Activated gamma-delta T cell treated with anti-CD3 and anti-CD28 coated beads, Interleukin-2, amount 50 U/mL, for 16 hours (primary cell): ENCODE measurements at places on chromosomes 4 and X.

DNA sequence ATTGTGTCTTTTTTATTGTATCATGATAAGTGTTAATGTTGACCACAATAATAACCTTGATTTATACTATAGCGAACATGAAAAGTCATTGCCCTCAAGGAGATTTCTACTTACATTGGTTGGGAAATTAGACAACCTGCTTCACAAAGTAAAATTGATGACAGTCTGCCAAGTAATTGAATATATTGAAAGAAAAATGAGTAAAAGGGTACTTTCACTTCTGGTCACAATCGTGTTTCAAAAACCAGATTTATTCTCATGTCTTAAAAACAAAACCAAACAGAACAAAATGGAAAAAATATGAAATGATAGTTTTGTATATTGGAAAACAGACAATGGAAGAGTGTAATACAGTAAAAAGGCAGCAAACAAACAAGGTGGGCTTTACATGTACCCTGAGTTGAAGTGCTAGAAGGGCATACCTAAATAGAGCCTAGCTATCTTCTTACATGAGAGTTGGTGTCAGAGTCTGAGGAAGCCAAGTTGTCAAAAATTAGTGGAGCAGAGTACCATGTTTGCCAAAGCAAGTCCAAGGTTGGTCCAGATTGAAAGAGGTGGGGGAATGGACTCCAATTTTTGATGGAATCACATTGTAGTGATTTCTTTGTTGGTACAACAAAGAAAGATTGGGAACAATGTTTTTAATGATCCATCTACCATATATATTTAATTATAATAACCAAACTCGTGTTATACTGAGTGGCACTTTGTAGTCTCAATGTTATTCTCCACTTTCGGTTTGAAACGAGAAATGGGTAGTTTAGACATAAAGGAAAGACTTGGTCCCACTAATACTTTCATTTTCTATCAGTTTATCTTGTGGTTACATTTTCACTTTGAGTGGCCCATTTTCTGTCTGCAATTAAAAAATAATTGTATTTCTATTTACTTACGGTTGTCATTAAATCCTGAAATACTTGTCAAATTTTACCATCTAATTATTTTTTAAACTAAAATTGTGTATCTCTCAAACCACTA is 775.6 kb downstream of the STIM2 start:
- no peak for DNase-seq

DNA sequence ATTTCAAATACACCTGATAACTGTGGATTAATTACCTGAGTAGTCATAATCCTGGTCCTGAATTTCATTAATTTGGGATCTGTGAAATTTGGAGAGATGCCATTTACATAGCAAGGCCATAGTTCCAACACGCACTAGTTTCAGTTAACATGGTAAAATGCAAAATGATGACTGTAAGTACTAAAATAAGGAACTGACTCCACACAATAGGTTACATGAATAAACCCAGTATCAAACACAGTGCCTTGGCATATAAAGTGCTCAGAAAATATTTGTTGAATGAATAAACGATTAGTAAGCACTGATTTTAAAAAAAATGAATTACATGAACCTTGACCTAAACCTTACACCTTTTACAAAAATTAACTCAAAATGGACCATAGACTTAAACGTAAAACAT is 9.0 kb downstream of the FBXO8 start:
- no peak for DNase-seq

GRCh38 chr4:87500092-87500462 is 29.1 kb downstream of the SPARCL1 start:
- no peak for DNase-seq

- no peak for DNase-seq
These were observed 115.9 kb downstream of the HPGD start for GRCh38 chr4:174406383-174406782.

- no peak for DNase-seq
These were observed 64.8 kb downstream of the CD40LG start for GRCh38 chrX:136712650-136713310.

- no peak for DNase-seq
These were observed 59.3 kb upstream of the UBQLN2 start for GRCh38 chrX:56503941-56504673.

DNA sequence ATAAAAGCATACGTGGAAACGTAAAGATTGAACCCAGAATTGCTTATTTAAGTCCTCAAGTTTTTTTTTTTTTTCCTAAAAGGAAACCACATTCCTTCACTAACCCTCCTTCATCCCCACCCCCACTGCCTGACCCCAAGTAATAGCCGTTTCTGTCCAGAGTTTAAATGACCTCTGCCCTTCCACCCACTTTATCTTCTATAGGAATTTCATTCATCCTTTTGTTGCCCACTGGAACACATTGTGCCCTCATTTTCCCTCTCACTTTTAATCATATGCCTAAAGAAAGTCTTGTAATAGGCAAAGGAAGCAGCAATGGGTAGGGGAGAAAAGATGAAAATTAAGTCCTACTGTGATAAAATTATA is 62.7 kb downstream of the SH3RF1 start:
- no peak for DNase-seq

- DNase-seq = no peak
These were observed 43.2 kb upstream of the TMSB15B start for GRCh38 chrX:103919270-103919637.

DNA sequence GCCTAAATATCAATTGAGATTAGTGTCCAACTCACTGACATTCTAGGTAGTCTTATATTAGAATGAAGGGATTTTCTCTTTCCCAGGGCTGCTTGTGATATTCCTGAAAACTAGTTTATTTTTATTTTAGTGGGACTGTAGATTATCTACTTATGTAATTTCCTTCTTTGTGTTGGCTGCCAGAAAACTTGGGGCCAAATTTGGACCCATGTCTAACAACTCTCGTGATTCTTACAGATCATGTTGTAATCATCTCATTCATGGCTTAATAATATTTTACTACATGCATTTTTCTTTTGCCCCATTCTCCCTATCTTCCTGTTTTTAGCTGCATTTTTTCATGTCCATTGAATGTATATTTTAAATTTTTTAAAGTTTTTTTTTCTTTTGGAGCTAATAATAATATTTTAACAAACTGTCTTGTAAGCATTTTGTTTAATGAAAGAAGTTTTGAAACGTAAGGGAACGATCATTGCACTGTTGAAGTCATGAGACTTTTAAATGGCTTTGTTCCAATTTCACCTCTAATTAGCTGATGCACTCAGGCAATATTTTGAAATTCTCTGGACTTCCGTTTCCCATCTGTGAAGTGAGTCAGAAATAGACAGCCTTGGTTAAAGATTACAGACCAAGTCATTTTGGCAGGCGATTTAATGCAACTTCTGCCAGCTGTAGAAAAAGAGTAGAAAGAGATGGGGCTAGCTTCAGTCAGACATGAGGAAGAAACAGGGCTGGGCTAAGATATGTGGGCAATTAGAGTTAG is 14.3 kb upstream of the TDO2 start:
- DNase-seq = no peak

- no peak for DNase-seq
These were observed 578 bp downstream of the APOOL start for GRCh38 chrX:85004255-85004654.

- DNase-seq = peak; percentile 8
These were observed 5.2 kb downstream of the YIPF6 start for GRCh38 chrX:68503836-68504636.

- no peak for DNase-seq
These were observed 307.0 kb upstream of the CPEB2 start for GRCh38 chr4:14695095-14695845.

DNA sequence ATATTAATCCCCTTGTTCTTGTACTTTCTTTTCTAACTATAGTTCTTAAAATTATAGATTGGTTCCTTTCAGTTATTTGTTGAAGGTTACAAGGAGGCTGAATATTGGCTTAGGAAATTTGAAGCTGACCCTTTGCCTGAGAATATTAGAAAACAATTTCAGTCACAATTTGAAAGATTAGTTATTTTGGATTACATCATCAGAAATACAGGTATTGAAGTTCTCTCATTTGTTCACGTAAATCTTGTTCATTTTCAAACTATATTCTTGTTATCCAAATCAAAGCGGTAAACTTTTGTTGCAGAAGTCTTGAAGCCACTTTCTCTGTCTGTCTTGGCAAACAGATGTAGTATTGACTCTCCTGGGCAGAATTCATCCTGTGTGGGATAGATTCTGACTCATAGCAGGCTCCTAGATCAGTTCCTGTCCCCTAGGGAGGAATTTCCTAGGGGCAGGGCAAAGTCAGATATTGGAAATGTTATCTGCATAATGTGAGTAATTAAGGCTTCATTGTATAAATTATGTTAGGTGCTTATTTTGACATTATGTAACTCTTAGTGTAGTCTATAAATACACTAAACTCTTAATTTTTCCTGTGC is 25.2 kb downstream of the PI4K2B start:
- no peak for DNase-seq

DNA sequence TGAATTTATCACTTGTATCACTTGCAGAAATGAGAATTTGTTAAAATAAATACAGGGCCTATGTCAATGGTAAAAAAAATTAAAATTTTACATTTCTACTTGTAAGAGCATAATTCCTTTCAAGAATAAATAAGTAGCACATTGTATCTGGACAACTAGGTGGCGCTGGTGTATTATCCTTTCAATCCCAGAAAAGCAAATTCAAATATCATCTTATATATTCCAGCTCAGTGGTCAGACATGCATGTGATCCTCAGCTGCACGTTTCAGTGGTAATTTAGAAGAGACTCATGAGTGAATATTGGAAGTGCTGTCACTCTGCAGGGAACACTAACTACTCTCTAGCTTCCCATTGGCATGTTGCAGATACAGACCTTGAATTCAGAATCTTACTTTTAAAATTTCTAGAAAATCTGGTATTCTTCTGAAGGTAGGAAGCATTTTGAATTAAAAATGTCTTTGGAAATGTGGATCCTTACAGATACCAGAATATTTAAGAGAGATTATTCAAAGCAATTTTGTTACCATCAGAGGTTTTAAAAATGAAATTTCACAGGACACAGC is 1414.7 kb upstream of the TENM3 start:
- DNase-seq = no peak

GRCh38 chr4:11259837-11260236 is 168.9 kb downstream of the HS3ST1 start:
- DNase-seq = no peak

DNA sequence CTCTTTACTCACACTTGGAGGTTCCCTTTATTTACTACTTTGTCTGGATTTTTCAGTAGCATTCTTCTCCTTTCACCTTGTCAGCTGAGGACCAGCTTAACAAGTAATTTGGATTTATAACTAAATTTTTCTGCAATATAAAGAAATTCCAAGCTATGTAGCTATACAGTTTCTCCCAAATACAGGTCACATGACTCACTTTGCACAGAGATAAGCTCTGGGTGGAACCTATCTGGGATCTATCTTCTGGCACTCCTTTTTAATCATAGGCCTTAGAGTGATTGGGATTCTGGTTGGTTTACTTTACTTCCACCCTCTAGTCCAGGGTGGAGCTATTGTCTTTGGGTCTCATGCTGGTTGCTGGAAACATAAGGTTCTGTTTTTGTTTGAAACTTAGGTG is 34.9 kb upstream of the STK26 start:
- DNase-seq = no peak

DNA sequence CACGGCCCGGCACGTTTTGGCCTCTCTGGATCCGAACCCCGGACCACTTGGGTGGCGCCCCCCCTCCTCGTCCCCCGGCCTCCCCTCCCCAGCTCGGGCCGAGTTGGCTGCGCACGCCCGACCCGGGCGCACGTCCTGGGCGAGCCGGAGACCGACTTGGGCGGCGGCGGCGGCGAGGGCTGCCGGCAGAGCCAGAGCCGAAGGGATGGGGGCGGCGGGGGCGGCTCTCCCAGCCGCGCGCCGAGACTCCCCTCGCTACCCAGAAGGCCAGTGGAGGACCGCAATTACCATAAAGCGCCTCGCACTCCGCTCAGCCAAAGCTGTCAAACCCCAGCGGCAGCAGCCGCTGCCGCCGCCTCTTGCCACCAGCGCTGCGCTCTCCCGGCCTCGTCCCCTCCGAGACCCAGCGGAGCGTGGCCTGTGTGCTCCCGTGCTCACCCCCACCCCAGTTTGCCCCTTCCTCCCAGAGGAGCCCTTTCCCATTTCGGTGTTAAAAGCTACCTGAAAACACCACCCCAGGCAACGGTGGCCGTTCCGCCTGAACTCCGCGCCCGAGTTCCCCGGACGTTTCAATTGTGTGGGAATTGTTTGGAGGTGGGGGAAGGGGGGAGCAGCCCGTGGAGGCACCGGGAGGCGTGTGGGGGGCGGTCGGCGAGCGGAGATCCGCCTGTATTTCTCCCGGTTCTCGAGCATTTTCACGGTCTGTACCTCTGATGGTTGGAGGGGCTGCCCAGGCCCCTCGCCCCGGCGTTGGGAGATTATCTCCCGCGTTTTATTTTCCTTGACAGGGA is 701 bp upstream of the BCOR start:
- no peak for DNase-seq

DNA sequence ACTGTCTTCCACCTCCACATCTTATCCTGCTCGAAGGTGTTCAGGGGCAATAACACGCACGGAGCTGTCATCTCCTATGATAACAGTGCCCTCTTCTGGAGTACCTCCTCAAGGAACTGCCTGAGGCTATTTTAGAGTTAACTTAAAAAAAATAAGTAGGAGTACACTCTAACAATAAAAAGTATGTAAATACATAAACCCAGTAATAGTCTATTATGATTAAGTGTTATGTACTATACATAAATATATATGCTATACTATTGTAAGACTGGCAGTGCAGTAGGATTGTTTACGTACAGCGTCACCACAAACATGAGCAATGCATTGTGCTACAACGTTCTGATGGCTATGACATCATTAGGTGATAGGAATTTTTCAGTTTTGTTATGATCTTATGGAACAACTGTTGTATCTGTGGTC is 34.5 kb upstream of the TLR2 start:
- DNase-seq = no peak

DNA sequence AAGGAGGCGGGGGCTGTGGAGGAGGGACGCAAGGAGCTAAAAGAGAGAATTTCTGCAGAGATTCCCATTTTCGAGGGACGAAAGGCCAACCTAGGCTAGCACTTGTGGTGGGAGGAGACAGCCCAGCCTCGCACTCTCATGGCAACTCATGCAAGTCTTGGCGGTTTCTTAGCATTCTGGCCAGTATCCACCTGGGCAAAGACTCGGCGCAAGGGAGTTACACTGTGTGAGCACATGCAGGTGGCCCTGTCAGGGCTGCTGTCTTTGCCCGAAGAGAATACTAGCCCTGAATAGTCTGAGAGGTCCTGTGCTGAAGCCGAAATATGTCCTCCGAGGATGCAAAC is 15.5 kb downstream of the MCF2 start:
- DNase-seq = no peak

DNA sequence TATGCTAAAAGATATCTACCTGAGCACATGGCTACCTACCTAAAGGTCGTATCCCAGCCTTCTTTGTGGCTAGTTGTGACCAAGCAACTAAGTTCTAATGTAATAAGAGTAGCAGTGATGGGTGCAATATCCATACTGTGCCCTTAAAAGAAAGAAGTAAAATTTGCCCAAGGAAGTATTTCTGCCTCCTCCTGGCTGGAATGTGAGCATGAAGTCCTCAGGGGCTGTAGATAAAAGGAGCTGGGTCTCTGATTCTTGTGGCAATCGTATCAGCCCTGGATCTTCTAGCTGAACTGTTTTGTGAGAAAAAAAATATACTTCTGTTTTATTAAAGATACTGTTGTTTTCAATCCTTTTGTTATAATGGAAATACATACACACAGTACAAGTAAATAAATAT is 217.4 kb downstream of the GPAT3 start:
- no peak for DNase-seq
